KG1 (cell line): ENCODE measurements at places on chromosomes 1 and 21.

GRCh38 chr21:16372586-16372985 lies 642.8 kb downstream of the USP25 start:
- DNase-seq = no peak

DNA sequence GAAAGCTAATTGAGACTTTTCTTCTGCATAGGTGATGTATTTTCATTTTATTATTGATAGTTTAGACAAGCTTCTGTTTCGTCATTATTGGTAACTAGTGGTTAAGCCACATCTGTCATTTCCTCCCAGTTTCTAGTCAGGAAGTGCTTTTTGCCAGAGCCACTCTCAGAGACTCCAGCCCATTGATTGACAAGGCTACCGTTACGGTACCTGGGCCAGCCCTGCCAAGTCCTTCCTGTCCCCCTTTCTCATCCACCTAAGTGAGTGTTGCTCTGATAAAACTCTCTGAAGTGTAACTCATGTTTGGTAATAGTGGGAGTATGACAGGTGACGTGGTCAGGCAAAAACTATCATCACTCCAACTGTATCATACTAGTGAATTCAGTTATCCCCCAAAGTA lies 29.6 kb upstream of the AGL start:
- DNase-seq = peak; percentile 33

DNA sequence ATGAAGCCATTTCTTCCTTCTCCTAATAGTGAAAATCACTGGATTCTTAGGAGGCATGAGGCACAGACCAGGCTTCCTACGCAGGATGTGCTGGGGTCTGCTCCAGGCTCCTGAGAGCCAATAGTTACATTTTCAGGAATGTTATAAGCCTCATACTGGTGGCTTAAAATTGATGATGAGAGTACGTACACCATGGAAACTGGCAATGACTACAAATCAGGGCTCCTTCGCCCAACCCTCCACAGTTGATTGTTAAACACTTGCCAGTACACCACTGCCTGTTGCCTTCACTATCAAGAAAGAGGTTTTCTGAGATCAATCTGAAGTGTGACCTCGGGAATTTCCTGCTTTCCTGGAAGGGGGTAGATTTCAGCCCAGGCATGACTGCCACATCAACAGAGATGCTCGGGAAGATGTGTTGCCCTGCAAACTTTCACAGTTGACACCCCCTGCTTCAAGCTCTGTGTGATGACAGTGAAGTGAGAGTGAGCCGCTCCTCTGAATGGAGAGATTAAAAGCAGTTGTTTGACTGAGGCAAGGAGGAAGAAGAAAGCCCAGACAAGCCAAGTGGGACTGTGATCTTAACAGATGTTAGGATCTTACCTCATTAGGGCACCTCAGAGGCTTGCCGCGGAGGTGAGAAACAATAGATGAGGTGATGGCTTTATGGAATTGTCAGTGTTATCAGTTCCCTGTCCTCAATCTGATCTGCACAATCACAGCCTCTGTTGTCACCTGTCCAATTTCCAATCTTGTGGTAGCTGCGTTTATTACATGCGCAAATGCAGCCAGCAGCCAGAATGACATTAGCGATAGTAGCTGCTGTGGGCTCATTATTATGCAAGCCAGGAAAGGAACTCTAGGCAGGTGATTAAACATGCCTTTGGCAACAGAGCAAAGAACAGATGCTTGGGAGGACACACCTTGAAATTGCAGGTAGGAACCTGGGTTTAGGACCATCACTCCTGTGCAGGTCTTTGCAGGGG lies 277.3 kb downstream of the KAZN start:
- no peak for DNase-seq

DNA sequence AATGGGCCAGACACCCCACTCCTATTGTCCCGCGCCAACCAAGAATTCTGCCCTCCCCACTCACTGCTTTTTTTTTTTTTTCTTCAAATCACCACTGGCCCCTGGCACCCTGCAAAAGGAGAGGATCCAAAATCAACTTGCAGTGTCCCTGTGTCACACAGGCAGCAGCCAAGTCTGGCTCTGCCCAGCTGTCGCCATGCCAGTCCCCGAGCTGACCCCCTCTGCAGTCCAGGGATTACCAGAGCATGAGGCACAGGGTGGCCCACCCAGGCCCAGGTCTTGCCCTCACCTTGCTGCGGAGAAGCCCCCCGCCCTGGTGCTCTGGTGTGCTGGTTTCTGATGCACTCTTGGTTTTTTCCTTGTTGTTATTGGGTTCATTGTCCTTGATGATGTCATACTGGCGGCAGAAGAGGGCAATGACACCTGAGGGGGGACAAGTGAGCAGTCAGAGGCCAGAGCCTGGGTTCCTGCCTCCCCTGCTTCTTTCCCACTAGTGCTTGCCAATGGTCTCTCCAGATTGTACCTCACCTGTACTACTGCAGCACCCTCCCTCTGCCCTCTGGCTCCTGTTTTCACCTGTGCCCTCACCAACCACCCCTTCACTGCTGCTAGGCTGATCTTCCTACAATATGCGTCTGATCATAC lies 6.2 kb downstream of the FNDC5 start:
- no peak for DNase-seq

- DNase-seq = no peak
Measured at GRCh38 chr1:156062189-156062588, 1.2 kb downstream of the RAB25 start.

DNA sequence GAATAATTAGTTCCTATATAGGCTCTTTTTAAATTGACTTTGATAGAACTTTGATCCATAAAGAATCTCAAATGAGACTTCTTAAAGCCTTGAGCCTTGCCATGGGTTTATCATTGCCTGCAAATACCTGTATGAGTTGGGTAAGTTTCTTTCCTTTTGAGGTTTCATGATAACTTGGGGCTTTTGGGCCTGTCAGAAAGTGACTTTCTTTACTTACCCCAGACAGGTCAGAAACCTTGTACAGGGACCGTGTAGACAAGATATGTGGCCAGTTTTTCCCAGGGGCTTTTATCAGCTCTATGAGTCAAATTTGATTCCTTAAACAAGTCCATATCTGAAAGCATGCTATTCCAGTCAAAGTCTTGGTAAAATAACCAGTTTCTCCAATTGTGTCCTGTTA lies 17.3 kb downstream of the KCTD3 start:
- DNase-seq = no peak

GRCh38 chr1:201460814-201461644 lies 8.0 kb downstream of the PHLDA3 start:
- DNase-seq = no peak

DNA sequence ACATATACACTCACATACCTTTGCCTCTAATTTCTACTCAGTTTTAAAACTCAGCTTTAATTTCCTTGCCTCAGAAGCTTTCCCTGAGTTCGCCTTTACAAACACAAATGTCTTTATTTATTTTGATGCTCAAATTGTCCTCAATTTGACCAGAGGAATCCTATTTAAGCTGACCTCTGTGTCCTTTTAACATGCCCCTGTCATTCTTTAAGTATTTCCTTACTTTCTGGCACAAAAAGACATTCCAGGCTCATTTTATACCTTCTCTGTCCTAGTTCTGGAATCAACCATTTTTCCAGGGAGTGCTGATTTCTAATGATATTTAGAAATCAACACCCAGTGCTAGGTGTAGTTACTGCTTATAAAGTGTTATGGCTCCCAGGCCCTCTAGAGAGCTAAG lies 82.5 kb downstream of the OSBPL9 start:
- no peak for DNase-seq

GRCh38 chr1:93775224-93775623 lies 93.6 kb upstream of the BCAR3 start:
- no peak for DNase-seq

DNA sequence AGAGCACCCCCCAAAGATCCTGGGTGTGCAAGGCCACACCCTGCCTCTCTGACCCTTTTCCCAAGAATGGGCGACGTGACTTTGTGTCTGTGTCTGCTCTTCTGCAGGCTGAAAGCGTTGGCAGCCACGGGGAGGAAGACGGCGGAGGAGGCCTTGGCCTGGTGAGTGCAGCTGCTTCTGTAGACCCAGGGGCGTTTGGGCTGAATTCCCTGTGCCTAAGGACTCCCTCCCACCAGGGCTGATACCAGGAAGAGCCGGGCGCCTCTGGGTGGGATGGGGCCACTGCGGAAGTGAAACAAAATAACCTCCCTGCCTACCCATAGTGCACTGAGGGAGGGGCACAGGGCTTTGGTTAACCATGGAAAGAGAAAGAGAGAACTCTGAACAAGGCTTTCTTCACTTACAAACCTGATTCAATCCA lies 2.5 kb downstream of the UBASH3A start:
- DNase-seq = no peak

GRCh38 chr1:91895832-91896556 lies 10.0 kb upstream of the TGFBR3 start:
- no peak for DNase-seq

DNA sequence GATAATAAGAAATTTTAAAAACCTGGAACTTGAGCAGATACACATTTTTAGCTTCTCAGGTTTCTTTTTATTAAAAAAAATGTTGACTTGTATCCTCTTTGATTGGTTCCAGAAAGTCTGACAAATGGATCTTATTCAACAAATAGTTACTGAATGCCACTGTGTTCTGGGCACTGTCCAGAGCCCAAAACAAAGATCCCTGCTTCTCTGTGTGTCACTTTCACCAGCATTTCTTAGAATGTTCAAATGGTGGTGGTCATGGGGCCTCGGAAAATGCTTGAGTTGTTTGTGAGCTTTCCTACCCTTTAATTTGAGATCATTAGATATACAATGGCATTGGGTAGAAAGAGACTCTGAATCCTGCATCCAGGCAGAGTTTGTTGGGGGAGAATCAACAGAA lies 19.9 kb downstream of the ACTN2 start:
- DNase-seq = no peak

GRCh38 chr1:3070309-3070643 lies 1.3 kb downstream of the PRDM16 start:
- DNase-seq = no peak

GRCh38 chr21:26471099-26471471 lies 102.0 kb downstream of the CYYR1 start:
- no peak for DNase-seq

DNA sequence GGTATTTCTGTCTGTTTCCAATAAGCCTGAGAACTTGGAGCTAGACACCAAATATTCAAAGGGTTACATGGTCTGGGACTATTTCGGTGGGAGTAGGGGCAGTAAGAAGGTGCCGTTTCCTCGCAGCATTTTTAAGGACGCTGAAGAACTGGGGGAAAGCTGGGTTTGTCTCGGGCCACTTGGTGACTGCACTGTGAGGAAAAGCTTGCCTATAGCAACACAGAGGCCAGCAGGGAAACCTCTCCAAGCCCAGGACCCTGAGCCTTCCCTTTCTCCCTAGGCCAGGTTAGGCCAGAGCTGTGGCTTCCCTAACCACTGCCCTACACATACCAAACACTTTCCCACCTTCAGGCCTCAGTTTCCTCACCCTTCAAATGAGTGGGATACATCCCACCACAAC lies 3.3 kb downstream of the GLIS1 start:
- no peak for DNase-seq

GRCh38 chr1:15218287-15219279 lies 28.4 kb upstream of the FHAD1 start:
- no peak for DNase-seq

DNA sequence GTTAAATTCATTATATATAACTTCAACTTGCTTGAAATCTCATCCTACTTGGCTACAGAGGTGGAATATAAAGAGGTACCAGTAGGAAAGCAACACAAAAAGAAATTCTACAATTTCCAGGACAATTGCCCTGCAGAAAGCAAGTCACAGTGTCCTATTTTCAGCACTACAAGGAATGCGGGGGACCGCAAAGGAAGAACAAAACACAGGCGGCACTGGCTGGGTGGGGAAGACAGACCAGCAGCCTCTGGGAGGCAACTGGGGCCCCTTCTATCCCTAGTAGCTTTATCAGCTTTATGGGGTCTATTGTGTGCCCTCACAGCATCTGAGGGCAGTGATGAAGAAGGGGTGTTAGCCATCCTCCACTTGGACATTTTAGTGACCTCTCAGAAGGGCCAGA lies 30.5 kb downstream of the SLC9A1 start:
- DNase-seq = no peak

- DNase-seq = peak; percentile 33
Measured at GRCh38 chr1:46223472-46223943, 20.4 kb downstream of the LURAP1 start.
